ENCODE measurements at places on chromosomes 7 and 10.
A peak's percentile ranks its signal among the peaks of the same experiment; 100 is the strongest.

DNA sequence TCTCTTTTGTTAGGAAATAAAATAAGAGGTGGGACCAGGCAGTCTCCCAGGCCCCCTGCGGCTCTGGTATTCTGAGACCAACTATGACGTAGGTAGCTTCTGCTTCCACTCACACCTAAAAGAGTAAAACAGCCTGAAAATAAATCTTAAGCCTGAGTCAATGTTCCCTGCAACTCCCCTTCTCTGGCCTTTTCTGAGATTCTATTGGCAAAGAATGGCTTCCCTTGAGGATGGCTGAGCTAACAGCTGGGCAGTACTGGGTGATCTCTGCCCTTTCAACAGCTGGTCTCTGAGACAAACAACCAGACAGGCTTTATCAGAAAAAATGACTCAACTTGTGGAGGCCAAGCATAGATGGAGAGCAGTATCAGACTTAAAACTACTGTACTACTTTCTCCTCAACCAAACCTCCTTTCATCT, 58.7 kb downstream of the CREB3L2 start:
- DNase-seq, result no peak

DNA sequence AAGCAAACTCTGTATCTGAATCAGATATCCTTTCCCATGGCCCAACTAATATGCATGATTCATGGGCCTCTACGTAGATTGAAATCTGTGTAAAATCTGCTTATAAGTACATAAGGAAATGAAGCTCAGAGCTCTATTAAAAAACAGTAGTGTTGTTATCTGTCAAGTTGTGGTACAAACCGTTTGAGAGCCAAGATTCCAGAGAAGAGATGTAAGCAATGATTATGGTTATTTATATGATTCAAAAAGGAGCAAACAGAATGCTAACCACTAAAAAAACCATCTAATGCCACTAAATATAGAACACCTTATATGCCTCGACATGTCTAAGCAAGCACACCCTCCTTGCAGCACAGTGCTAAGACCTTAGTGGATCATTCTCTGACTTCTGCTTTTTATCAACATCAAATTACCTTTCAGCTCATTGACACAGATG, 26.6 kb downstream of the RPP38 start:
- DNase-seq, result no peak

- DNase-seq, result no peak
Measured at GRCh38 chr10:133442191-133442966, 11.4 kb upstream of the SCART1 start.

DNA sequence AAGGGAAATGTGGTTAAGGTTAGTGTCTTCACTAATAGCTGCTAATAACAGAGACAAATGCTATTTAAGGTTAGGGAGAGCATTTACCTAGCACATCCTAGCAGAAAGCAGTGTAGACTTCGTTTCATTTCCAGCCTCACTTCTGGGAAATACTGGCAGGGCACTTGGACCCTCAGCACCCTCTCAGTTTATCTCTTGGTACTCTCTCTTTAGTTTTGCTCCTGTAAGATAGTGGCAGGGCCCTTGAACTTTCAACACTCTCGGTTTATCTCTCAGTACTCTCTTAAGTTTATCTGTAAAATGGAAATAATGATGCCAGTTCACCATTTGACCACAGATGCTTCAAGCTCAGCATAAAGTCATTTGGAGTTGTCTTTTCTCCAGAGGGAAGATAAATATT, 118.4 kb downstream of the MBL2 start:
- DNase-seq, result no peak

- DNase-seq, result no peak
Measured at GRCh38 chr10:101482568-101482967, 105.5 kb downstream of the POLL start.

DNA sequence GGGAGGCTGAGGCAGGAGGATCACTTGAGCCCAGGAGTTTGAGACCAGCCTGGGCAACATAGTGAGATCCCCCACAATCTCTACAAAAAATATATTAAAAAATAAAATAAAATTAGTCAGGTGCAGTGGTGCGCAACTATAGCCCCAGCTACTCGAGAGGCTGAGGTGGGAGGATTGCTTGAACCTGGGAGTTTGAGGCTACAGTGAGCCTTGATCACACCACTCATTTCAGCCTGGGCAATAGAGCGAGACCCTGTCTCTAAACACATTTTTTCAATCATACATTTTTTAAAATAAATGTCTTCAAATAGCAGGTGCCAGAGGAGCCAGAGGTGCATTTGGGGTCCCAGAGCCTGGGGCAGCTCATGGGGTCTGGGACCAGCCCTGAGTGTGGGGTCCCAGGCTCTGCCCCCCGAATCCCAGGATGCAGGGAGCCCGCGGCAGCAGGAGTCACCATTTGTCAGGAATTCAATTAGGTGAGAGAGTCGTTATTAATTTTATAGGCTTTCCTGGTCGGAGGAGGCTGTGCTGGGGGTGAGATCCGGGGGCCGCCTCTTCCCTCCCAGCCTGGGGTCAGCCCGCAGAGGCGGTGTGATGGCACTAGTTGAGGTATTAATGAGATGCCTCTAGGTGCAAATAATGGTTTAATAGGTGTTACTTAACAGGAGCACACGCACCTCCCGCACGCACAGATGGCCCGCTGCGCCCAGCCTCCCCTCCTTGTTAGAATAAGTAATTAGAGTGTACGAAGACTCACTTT, 78.3 kb downstream of the MICALL2 start:
- no peak for DNase-seq

DNA sequence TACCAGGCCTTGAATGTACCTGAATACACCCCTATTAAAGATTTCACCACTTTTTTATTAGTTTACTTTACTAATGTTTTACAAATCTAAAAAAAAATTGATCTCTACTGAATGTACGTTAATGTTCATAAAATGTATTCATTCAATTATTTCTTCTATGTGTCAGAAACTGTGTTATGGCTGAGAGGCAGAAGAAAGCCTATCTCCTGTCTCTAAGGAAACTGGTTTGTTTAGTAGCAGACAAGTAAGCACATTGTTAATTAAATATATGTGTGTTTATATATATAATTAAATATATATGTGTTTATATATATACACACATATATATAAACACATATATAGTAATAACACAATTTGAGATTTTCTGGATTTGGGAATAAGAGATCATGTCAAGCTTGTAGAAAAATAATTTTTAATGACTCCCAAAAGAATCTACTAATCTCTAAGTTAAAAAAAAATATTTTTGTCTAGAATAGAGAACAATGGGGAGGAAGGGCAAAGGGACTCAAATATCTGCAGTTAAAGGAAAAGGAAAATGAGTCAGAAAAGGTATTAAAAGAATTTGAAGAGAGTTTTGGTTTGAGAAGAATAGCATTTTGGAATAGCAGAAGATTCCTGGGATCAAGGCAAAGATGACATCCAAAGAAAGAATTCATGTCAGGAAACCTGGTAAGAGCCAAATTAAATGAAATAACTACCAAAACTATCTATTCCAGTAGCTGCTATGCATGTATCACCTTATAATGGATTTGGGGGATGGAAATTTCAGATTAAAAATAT, 92.1 kb downstream of the CH25H start:
- no peak for DNase-seq

- no peak for DNase-seq
Measured at GRCh38 chr7:36456138-36456537, 66.5 kb downstream of the ANLN start.

GRCh38 chr7:121343302-121343701, 14.5 kb downstream of the WNT16 start:
- DNase-seq, result no peak

GRCh38 chr7:131604841-131605279, 48.4 kb upstream of the PODXL start:
- DNase-seq, result no peak

- no peak for DNase-seq
Measured at GRCh38 chr7:119010635-119011034, 786.1 kb downstream of the ANKRD7 start.

GRCh38 chr10:122446668-122447423, 7.6 kb upstream of the ARMS2 start:
- no peak for DNase-seq

DNA sequence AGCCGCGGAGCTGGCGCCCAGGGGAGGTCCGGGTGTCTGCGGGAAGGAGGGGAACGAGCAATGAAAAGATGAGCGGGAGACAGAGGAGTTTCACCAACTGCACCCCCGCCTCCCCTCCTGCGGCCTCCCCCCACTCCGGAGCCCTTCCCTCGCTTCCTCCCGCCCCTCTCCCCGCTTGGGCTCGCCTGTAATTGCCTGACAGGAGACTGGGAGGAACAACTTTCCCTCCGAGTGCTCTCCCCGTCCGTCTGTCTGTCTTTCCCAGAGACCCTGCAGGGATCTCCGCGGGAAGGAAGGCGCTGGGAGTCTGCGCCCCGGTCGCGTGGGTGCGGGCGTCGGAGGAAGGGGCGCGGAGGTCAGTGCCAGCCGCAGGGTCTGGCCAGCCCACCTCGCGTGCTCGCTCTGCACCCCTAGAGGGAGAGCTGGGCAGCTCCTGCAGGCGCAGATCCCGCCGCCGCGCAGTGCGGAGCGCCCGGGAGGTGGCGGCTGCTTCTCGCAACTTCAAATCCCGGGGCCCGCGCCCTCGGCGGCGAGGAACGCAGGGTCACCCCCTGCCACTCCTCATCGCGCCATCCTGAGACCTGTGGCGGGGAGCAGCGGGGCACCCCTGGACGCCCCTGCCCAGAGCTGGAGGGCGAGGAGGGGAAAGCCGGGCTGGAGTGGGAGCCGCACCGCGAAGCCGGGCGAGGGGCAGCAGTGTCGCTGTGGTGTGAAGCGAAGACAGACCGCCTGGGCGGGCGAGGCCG, 511 bp upstream of the NRP1 start:
- DNase-seq, result peak; percentile 45

GRCh38 chr10:104334965-104335650, 3.2 kb downstream of the ITPRIP start:
- DNase-seq, result no peak

DNA sequence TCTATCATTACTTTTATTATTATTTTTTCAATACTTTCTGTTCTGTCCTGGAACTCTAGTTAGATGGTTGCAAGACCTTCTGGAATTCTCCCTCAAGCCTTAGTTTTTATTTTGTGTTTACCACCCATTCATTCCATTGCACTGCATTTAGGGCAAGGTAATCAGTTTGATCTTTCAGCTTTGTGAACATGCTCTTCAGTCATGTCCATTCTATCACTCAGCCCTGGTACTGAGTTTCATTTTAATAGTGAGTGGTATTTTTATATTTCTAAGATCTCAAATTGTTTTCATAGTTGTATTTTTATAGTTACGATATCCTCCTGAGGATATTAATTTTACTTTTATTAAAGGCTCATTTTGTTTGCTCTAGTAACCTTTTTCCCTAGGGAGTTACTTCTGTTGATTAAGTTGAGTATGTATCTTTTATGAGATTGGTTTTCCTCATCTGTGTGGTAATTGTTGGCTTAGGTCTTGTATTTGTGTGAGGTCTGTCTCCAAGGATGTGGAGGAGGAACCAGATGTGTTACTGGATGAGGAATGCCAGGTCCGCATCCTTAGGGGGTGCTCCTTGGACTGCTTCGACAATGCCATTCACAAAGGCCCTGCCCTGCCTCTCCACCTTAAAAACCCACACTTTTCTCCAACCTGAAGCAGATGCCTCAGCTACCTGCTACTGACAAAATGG, 46.7 kb upstream of the RAB18 start:
- no peak for DNase-seq

GRCh38 chr10:35228058-35228457, 101.4 kb downstream of the CREM start:
- DNase-seq, result no peak

DNA sequence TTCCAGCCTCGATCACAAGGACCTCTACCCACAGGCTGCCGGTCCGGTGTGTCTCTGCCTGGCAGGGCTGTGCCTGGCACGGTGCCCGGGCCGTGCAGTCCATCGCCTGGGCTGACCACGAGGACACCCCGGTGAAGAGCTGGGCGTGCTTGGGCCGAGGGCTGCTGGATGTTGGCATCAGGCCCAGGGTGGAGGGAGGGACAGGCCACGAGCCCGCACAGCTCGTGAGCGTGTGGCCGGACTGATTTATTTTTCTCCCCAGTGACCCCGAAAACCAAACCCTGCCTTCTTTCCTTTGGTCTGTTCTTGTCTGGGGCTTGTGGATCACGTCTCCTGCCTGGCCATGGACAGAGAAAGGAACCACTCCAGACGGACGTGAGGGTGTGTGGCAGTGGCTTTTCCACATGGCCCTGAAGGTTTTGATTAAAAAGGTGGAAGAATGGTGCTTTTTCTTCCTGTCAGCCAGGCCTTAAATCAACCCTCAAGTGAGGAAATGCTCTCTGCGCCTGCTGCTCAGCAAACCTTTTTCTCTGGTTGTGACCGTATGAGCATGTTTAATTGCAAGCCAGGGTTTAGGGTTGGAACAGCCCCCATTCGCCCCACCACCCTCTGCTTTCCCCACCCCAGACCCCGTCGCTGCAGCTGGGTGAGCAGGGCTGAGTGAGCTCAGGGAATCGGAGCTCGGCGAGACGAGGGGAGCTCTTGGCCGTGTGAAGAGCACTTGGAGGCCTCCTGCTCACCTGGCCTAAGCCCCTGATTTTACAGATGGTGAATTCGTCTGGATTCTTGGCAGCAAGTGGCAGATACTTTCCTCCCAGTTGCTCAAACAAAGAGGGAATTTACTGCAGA, 130.1 kb downstream of the RGS10 start:
- no peak for DNase-seq

GRCh38 chr7:6621195-6622133, 6.1 kb downstream of the ZNF853 start:
- DNase-seq, result no peak

GRCh38 chr7:6385909-6386560, 61.7 kb downstream of the DAGLB start:
- DNase-seq, result no peak

Data from stimulated activated CD4-positive, alpha-beta T cell treated with anti-CD3 and anti-CD28 coated beads, Interleukin-4, amount 100 ng/mL, for 1 hour (primary cell).